ENCODE measurements at places on chromosomes 3 and 15.

- no peak for DNase-seq
Measured at GRCh38 chr15:40487816-40488682, 17.3 kb downstream of the CHST14 start.

GRCh38 chr3:149437710-149438109, 36.8 kb upstream of the TM4SF4 start:
- DNase-seq = no peak

GRCh38 chr15:95025924-95026728, 794.8 kb downstream of the MCTP2 start:
- DNase-seq = no peak

- no peak for DNase-seq
Measured at GRCh38 chr3:171835116-171835515, 8.0 kb upstream of the TMEM212 start.

GRCh38 chr3:146256851-146257486, 6.1 kb upstream of the PLSCR4 start:
- DNase-seq = no peak

- DNase-seq = no peak
Measured at GRCh38 chr3:113261063-113261625, 49.8 kb downstream of the BOC start.

- no peak for DNase-seq
Measured at GRCh38 chr3:179446501-179446900, 4.8 kb downstream of the GNB4 start.

- DNase-seq = no peak
Measured at GRCh38 chr3:38730281-38730680, 80.8 kb upstream of the SCN5A start.

DNA sequence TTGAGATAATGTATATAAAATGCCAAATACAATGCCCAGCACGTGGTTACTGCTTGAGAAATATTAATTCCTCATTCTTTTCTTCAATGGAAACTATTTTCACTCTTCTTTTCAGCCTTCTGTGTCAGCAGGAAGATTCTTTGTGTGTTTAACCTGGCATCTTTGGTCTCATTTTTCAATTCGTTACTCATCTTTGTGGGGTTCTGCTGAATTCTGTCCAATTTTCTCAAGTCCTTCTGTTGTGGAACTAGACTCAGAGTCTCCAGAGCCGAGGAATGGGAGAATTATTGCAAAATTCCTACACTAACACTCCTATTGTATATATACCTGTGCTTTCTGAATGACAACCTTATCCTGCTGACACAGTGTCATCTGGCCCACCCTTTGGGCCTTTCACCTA, 96.8 kb upstream of the RGMA start:
- no peak for DNase-seq

DNA sequence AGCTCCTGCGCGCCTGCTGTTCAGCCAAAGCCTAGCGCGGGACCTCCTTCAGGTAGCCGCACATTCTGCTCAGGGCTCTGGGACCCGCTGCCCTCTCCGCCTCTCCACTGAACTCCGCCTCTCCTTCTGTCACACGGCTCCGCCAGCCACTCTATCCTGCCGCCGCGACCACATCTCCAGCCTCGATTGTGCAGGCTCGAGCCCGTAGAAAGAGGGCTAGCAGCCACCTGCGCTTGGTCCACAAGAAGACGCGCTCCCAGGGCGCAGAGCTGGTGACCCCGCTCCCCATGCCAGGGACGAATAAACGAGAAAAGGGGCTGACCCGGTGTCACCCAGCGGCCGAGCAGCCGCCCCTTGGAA, 1.1 kb upstream of the VIPR1 start:
- no peak for DNase-seq

DNA sequence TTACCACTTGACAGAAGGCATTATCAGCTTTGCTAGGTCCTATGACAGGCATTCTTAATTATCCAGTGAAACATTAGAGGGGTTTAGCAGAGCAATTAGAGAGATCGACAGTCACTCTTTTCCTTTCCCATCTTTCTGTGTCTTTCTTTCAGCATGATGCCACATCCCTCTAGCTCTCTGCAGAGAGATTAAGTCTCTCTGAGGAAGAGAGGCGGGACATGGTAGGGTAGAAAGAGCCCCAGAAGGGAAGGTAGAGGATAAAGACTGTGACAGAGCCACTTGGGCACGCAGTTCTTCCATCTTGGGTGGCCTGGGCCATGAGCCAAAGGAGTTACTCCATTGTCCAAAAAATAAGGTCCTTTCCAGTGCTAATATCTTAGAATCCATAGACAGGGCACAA, 55.8 kb downstream of the HHLA2 start:
- no peak for DNase-seq

GRCh38 chr15:83207009-83207659, 489 bp downstream of the HDGFL3 start:
- no peak for DNase-seq

DNA sequence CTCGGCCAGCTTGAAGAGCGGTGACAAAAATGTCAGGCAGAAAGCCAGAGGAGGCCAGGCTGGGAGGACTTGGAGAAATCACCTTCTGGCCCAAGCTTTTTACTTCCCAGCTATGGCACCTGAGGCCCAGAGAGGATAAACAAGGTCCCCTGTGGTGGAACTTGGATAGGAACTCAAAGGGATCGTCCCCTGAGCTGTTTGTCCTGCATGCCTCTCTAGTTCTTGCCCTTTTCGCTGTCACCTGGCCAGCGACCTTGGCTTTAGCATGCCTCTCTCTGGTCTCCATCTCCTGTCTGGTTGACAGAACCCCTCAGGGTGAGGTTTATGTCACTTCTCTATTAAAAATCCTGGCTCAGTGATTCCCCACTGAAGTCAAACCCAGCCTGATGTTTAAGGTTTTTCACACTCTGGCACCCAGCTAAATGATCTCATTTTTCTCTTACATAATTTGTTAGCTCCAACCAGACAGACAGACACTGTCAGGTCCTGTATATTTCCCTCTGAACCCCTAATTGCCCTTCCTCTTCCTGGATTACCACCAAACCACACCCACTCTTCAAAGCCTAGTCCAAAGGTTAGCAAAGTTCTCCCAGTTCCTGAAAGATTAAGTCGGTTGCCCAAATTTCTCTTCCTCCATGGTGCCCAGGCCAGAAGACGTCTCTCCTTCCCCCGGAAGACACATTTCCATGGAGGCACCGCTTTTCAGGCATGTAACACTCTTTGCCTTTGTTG, 169.1 kb downstream of the FAM43A start:
- DNase-seq = no peak

DNA sequence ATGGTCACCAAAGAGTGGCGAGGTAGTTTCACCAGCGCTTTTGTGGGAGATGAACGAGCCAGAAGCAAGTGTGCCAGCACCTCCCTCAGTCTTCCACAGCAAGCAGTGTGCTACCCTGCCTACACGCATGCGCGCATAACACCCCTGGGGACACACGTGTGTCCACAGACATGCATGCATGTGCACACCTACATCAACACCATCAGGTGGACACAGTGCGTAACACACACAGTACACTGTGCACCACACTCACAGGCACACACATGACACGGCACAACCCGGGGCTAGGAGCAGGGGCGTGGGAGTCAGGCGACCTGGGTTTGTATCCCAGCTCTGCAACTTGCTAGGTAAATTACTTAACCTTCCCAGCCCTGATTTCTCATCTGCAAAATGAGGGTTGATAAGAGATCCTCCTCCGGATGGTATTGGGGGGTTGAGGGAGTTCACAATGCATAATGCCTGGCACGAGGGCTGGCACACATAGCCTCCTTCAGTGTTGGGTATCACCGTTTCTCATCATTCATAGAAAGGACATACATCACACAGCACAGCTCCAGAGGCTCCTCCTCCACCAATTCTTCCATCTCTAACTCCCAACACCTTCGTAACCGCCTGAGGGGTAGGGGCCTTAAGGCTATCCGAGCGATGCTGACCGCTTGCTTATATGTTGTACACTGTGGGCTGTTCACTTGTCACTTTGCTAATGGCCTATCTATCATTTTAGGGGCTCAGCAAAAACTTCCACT, 174.9 kb downstream of the SMAD6 start:
- DNase-seq = no peak

- no peak for DNase-seq
Measured at GRCh38 chr3:38507120-38507519, 11.0 kb downstream of the EXOG start.

DNA sequence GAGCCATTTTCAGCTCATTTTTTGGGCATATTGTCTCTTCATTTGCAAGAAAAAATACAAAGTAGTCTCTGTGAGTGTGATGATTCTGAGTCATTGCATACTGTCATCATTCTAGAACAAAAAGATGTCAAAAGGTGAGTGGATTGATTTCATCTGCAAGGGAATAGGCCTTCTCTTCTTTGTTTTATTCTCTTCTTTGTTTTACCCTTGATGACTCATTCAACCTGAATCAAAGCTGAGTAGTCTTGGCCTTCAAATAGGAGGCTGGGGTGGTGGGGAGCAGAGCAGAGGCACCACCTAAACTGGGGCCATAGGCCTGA, 25.4 kb downstream of the CYP19A1 start:
- DNase-seq = no peak

DNA sequence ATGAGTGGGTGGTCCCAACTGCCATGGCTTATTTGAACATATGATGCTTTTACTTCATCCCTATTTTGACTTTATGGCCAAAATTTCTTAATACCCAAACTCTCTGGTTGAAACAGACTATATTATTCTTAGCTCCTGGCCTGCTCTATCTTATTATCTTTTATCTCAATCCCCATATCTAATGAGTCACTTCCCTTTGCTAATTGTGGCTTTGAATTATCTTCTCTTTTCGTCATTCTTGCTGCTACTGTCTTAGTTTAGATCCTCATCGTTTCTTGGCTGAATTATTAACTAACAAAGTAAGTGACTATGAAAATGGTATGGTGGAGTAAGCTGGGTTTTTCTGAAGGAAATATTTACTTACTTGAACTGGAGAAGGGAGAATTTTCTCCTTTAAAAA, 28.2 kb upstream of the DNAJC19 start:
- DNase-seq = no peak

- no peak for DNase-seq
Measured at GRCh38 chr3:194682189-194682693, 3.4 kb upstream of the FAM43A start.

DNA sequence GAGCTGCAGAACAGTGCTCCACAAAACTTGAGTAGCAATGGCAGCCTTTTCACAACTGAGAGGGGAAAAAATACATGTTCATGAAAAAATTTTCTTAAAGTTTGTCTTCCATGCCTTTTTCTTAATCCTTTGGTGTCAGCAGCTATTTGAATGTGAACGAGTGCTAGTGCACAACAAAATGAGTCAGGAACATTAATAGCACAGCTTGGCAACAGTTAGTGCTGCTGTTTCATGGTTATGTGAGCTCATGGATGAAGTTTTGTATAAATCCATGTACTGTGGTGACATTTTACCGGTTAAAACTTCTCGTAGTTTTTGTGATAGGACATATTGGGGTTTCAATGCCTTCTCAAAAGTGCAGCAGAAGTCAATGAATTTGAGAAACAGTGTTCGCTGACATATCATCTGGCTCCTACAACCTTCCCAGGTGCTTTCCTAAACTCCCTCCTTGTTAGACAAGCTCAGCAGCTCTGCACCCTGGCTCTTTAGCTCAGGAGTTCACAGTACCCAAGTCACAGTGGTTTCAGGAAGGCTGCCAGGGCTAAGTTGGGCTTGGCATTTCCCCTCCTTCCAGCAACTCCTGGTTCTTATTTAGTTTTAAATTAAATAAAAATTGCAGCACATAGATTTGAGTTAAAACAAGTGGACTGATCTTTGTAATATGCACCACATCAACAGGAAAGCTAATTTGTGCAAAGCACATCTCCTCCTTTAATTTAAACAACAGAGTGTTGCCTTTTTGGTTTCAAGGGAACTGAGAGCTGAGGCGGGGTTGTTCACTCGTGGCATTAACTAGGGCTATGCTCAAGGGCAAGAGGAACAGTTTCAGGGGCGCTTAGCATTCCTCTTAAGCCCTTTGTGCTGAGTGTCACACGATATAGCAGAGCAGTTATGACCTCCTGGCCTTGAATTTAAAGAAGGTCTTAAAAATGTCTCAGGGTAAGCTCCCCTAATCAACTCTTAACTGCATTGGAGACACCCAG, 362.8 kb downstream of the CHST2 start:
- no peak for DNase-seq

GRCh38 chr3:27279123-27279522, 90.1 kb downstream of the NEK10 start:
- peak; percentile 1 for DNase-seq

GRCh38 chr15:64535460-64536243, 75.3 kb downstream of the ZNF609 start:
- no peak for DNase-seq

- DNase-seq = no peak
Measured at GRCh38 chr3:100516838-100517237, 24.4 kb downstream of the TMEM45A start.

- no peak for DNase-seq
Measured at GRCh38 chr3:194872669-194872977, 186.9 kb downstream of the FAM43A start.

- no peak for DNase-seq
Measured at GRCh38 chr3:144549166-144549565, 577.5 kb downstream of the DIPK2A start.

- no peak for DNase-seq
Measured at GRCh38 chr15:33311312-33311971, 675 bp downstream of the RYR3 start.

GRCh38 chr15:67199391-67199790, 55.1 kb downstream of the AAGAB start:
- DNase-seq = no peak

GRCh38 chr15:44084770-44085169, 110.3 kb downstream of the FRMD5 start:
- no peak for DNase-seq

- no peak for DNase-seq
Measured at GRCh38 chr15:41894251-41894790, 468 bp upstream of the SPTBN5 start.

DNA sequence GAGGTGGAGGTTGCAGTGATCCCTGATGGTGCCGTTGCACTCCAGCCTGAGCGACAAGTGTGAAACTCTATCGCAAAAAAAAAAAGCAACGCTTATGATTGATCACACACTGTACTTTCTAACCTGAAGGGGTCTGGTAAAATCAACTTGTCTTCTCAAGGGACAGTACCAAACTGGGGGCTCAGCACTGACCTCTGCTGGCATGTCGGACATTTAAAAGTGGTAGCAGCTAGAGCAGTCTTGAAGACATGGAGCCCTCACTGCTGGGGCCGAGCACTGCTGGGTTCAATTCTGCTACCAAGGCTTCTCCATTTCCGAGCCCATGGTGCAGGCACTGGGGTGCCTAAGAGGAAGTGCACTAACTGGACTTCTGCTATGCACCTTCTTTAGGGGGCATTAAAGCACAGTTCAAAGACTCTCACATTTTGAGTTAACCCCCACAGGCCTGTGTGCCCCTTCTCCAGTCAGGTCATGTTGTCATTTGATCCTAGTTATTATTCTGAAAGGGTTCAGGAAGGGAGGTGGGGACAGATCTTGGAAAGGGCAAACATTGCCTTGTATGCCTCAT, 26.4 kb upstream of the LAMP3 start:
- DNase-seq = no peak

DNA sequence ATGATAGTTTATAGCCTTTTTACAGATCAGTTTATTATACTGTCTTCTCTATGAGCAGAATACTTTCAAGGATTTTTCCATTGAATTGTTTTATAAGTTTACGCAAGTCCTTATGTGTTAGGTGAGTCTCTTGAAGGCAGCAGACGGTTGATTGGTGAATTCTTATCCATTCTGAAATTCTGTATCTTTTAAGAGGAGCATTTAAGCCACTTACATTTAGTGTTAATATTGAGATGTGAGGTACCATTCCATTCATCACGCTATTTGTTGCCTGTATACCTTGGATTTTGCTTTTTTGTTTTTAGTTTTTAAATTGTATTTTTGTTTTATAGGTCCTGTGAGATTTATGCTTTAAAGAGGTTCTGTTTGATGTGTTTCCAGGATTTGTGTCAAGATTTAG, 32.5 kb upstream of the VEPH1 start:
- DNase-seq = no peak
